IMR-90 (cell line): ENCODE measurements at places on chromosomes 12 and 14.
A peak's percentile ranks its signal among the peaks of the same experiment; 100 is the strongest.

DNA sequence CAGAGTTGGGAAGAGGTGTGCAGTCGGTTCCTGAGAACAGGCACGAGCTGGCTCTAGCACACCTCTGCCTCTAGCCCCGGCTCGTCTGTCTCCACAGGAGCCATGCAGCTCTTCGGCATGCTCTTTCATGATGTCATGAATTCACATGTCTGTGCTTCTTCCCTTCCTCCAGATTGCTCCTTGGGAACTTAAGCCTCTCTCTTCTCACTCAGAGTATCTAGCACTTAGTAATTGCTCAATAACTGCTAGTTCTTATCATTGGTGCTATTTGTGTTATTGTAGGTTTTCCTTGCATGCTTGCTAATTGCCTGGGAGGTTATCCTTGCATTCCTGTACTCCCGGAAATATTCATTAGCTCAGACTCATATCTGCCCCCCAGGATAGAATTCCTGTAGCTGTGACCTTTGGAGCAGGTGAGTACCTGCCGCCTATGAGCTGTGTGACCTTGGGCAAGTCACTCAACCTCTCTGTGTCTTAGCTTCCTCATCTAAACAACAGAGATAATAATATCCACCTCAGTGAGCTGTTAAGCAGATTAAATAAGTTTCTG is 19.5 kb downstream of the FAM181A start:
- DNase-seq: peak; percentile 28

DNA sequence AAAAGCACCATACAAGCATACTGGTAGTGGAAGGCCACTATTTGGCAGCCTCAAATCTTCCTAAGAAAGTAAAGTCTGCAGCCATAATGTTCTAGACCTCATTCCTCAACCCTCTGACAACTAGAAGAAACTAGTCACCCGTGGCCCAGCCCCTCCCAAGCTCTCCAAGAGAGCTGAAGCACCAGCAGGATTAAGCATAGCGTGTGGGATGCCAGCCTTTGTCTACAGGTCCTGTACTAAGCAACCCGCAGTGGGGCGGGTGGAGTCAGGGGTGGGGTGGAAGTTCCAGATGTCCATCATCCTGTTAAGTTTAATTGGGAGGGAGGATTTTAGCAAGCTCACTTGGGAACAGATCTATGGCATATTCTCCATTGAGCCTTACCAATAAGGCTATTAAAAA is 14.2 kb downstream of the SLC11A2 start:
- DNase-seq: no peak

DNA sequence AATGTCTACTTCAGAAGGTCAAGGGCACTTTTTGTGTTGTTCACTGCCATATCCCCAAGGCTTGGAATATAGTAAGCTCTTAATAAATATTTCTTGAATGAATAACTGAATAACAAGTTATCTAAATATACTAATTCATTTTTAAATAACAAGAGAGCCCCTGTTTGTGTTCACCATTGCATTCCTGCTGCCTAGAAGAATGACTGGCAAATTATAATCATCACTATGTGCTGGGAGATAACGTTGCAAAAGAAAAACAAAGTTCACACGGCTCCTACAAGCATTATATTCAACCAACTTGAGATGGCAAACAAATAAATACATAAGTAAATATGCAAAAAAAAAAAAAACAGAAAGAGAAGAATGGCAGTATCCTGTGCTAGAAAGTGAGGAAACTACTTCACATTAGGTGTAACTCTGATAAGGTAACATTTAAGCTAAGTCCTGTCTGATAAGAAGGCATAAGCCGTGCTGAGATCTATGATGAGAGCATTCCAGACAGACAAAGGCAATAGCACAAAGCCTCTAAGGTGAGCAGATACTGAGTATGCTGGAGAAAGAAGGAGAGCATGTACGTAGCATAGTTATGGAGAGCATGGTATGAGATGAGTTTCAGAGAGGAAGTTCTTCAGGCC is 9.2 kb upstream of the TSPAN8 start:
- DNase-seq: no peak

- no peak for DNase-seq
Measured at GRCh38 chr12:120514002-120514401, 15.0 kb downstream of the COQ5 start.

GRCh38 chr14:67999290-67999689 is 179.7 kb downstream of the RAD51B start:
- DNase-seq: peak; percentile 78

DNA sequence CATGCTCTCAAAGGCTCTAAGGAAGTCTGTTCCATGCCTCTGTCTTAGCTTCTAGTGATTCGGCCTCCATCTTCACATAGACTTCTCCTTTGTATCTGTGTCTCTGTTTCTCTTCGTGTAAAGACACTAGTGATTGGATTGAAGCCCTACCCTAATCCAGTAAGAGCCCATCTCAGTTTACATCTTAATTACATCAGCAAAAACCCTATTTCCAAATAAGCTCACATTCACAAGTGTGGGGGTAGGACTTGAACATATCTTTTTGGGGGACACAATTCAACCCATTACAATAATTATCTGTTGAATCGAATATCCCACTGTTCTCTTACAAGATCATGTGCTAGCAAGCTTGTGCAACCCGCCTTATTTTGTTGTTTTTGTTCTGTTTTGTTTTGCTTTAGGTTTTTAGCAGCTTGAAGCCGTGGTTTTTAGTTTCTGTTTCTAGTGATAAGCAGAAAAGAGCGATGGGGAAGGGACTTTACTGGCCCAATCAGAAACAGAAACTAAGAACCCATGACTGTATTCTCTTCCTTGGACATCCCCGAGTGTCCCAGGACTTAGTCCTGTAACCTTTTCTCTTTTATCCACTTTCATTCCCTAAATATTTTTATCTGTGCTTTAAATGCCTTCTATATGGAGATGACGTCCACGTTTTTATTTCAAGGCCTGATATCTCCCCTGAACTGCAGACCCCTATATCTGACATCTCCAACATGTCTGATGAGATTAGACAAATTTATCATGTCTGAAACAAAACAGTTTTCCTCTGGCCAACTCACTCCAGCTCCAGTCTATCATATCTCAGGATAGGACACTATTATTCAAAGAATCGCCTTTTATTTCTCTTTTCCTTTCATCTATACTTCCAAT is 353.0 kb downstream of the CCDC91 start:
- DNase-seq: no peak

- DNase-seq: no peak
Measured at GRCh38 chr12:104459368-104459909, 2.7 kb downstream of the CHST11 start.

DNA sequence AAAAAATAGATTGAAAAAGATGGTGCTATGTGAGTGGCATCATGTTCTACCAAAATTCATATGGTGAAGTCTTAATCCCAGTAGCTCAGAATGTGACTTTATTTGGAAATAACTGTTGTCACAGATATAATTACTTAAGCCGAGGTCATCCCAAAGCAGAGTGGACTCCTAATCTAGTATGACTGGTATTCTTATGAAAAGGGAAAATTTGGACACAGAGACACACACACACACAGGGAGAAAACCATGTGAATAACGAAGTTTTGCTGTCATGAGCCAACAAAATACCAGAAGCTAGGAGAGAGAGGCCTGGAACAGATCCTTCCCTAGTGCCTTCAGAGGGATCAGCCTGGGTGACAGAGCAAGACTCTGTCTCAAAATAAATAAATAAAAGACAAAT is 62.6 kb downstream of the FAR2 start:
- DNase-seq: no peak

DNA sequence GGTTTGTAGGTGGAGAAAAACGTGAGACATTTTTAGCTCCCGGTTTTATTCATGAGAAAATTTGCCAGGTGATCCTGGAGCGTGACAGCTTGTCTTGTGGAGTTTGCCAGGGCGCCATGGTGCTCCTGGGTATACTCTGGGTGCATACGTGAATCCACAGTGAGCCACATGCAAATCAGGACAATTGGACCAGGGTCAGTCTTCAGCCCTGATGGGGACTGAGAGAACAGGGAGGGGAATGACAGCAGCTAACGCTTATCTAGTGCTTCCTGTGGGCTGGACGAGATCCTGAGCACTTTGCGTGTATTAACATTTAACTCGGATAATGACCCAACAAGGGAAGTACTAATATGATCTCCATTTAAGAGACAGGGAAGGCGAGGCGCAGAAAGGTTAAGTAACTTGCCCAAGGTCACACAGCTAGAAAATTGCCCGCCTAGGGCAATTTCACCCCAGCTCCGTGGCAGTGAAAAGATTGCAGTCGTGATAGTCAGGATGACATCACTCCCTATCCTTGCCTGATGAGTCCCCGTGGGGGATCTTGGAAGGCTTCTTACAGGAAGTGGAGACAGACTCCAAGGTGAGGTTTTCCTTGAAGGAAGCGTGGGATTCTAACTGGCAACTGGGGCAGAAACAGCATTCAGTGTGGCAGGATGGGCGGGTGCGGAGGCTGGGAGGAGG is 118.4 kb upstream of the NCOR2 start:
- peak; percentile 81 for DNase-seq
